ENCODE measurements at places on chromosomes 1 and 21. TPM values are rescaled to one million over a fixed set of nuclear protein-coding genes. Genes with fewer than 3 reads are reported as not detected.

TRPM2 gene
- polyA plus RNA-seq: 0.14 TPM

GCSAML gene
- polyA plus RNA-seq: not detected

FALEC gene
- not detected for polyA plus RNA-seq

TMOD4 gene
- not detected for polyA plus RNA-seq

POLR3C gene
- 30.1 TPM for polyA plus RNA-seq

PINK1 gene
- 95.3 TPM for polyA plus RNA-seq

SYPL2 gene
- not detected for polyA plus RNA-seq

NPPA gene
- polyA plus RNA-seq: not detected

CLEC20A gene
- 0.78 TPM for polyA plus RNA-seq

ACTN2 gene
- polyA plus RNA-seq: 6.1 TPM

TEKT2 gene
- polyA plus RNA-seq: 34.7 TPM

RHD gene
- polyA plus RNA-seq: not detected

C8B gene
- not detected for polyA plus RNA-seq

MMEL1 gene
- polyA plus RNA-seq: not detected
